ENCODE measurements at places on chromosomes 6 and 20.

DNA sequence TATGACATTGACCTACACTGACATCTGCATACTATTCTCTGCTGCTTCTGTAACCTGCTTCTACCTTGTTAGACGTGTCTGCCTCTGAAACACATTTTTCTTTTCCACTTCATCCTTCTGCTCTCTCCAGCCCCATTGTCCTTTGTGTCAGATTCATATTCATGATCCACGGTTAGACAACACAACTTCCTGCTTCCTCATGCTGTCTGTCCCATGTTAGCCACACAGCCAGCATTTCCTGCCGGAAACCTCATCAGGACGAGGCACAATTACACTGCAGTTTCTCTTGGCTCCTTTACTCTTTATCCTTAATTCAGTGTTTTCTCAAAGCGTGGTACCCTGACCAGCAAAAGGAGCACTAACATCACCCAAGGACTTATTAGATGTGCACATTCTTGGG lies 150.2 kb downstream of the TBC1D7 start:
- DNase-seq = no peak

- no peak for DNase-seq
Measured at GRCh38 chr20:43198607-43199006, 8.9 kb upstream of the PTPRT start.

DNA sequence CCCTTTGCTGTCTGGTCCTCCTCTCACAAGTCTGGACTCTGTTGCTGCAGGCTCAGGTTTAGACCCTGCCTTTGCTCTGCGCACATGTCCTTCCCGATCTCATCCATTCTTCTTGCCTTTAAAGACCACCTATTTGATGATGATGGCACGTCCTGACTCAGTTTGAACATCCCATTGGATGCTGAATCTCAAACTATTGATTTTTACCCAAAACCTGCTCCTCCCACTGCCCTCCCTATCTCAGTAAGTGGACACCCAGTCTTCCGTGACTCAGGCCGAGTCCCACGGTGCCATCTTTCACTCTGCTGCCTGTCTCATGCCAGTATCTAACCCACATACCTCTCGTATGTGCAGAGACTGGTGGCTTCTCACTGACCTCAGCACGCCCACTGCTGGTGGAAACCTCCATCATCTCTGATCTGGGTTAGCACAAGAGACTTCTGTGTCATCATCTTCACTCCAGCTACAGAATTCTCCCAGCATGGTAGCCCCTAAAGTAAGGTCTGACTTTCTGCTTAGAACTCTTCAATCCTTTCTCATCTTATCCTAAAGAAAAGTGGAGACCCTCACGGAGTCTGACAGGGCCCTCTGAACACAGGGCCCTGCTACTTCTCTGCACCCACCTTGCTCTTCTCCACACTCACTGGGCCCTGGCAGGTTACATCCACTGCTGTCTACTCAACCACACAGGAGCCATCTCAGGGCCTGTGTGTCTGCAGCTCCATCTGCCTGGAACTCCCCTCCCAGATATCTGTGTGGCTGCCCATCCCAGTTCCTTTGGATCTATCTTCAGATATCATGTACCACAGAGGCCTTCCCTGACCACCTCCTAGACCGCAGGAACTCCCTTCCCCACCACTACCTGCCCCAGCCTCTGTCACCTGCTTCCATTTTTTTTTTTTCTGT lies 387.1 kb upstream of the AGPAT4 start:
- DNase-seq = no peak

DNA sequence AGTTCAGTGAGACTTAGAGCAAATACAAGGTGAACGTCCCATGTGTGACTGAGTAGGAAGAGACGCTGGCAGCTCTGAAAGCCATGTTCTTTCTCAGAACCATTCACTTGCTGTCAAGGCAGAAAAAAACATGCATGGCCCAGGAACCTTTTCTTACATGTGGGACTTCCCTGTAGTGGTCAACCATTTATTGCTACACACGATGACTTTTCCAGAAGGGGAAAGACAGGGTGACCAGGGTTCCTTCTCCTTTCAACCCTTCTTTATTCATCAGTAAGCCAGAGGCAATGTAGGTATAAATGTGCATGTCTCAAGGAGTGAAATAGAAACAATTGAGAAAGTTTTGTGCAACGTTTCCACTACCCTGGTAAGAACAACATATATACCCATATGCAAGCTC lies 189.0 kb downstream of the NFATC2 start:
- DNase-seq = no peak

GRCh38 chr20:31992086-31992485 lies 18.2 kb upstream of the CCM2L start:
- no peak for DNase-seq

DNA sequence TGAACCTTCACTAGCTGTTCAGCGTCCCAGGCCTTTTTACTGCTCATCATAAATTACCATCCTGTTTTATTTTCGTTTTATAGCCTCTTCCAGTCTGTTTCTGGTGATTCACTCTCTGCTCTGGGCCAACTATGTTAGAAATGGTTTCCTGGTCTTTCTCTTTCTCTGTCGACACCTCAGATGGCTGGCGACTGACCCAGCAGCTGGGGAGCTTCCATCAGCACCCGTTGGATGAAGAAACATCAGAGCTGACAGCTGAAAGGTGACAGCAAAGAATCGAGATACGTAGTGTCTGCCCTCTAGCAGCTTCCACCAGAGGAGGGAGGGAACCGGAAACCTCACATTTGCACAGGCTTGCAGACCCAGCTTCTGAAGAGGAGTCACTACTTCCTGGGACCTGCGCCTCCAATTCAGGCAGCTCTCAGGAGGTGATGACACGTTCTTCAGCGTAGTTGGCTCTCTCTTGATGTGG lies 82.9 kb upstream of the MLN start:
- peak; percentile 81 for DNase-seq

DNA sequence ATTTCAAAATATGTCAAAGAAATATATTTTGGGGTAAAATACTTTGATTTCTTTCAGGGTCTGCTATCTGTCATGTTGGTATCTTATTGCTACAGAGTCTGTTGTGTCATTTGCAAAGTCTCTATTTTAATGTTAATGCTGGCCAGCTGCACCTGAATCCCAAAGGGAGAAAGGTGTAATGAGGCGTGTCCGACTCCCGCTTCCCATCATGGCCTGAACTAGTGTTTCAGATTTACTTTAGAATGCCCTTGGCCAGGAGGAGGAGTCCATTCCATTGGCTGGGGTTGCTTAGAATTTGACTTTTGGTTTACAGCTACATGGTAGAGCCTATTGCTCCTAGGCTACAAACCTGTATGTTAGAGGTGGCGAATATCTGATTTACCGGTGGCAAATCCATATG lies 69.3 kb downstream of the FAM50B start:
- DNase-seq = no peak

DNA sequence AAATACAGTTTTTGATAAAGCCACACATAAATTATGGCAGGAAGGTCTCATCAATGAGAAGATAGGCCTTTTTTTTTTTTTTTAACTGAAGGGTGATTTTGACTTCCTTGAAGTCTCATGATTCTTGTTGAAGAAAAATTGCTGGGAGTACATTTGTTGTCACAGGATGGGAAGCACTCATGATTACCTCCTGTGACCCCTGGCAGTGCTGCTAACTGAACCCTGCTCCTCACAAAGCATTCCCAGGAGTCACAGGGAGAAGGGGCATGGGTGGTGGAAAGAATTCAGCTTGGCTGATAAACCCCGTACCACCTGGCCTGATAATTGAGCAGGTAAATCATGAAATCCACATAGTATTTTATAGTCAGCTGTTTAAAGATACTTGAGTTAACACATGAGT lies 86.9 kb downstream of the CD109 start:
- DNase-seq = no peak

DNA sequence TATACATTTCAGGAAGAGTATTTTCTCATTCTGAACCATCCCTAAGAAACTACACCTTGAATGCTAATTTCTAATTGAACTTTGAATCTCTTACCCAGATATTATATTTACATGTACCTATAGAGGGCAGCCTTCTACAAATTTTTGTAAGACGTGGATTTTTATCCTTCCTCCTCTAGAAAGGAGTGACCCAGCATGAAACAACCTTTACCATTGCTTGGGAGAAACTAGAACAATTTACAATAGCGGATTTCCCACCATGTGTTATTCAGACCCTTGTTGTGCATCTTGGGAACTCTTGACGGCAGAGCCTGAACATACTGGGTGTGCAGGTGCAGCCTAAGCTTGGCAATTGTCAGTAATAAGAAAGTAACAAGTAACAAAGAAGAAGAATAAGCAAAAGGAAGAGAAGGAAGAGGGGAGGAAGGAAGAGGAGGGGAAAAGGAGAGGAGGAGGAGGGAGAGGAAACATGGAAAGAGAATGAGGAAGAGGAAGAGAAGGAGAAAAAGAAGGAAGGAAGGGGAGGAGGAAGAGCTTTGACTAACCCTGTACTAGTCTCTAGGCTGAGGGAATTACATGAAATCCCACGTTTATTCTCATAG lies 10.8 kb upstream of the TAAR1 start:
- peak; percentile 38 for DNase-seq

DNA sequence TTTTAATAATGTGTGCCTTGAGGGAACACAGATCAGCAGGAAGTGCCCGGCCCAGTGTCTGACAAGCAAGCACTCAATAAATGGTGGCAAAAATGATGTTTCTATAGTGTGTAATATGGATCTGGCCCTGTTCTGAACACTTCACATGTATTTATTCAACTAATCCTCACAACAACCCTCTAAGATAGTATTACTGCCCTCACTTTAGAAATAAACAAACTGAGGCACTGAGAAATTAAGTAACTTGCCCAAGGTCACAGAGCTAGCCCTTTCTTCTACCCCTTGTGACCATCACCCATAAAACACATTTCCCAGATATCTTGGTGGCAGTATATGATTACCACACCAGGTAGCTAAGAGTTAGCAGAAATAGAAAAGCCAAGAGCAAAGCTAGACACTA lies 12.8 kb upstream of the MTFR2 start:
- no peak for DNase-seq

DNA sequence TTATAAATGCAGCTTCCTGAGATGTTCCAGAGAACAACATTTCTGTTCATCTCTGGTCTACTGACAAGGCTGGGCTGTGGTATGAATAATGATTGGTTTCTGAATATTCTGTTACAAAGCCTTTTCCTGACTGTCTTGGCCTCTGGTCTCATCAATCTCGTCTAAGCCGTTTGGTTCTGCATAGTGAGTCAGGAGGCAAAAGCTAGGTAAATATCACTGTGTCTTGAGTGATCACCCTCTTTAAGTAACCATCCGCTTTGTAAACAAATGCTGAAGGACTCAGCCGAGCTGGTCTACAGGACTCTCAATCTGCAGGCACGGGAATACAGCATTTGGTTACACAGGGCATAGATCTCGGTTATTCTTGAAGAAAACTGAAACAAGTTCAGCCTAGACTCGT lies 511.9 kb downstream of the KIF16B start:
- DNase-seq = no peak

DNA sequence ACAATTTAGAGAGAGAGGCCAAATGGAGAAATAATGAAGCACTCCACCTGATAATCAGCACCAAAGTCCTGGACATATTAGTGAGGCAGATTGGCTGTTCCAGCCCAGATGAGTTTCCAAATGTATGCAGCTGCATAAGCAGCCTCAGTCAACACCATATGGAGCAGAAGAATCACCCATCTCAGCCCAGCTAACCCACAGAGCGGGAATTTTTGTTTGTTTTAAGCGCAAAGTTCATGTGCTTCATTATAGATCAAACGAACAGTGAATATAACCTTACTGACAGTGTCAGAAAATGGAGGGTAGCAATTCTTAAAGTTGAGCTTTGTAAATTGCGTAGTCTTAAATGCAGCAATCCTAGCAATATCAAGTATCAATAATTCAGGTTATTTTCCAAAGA lies 234.0 kb upstream of the CEP162 start:
- no peak for DNase-seq
